Activated T-cell treated with anti-CD3 and anti-CD28 coated beads, Interleukin-2, amount 50 U/mL, for 1 hour (primary cell): ENCODE measurements at places on chromosomes 5 and 9.

DNA sequence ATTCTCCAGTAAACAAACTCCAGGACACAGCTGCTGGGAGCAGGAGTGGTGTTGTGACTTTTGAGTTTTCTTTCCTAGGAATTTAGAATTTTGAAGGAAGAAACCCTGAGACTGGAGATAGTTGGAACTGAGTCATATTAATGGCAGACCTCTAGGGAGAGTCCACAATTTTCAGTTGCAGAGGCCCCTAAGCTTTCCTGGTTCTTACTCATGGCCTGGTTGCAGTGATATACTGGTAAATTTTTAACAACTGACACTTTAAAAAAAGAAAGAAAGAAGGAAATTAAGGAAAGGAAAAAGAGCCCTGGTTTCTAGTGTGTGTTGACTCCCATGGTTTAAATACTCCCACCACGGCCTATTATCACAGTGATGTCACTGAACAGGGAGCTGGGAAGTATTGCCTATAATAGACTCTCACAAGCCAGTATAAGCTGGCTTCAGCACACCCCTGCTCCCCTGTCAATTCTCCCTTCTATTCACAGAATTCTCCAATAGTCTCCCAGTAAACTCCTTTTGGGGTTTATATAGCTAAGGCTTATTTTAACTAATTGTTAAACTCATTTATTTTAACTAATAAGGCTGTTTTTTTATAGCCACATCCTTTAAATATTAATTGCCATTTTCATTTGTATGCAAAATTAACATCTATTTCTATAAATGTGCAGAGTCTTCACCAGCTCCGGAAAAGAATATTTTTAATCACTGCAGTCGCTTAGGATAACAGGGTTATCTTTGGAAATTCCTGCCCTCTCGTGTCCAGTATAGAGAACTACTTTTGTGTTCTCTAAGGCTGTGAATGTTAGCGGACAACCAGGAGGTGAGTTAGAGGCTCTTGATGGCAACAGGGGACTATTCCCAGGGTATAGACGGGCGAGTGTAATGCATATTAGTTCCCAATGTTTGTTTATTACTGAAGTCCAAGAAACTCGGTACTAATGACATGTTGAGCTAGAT is 59.7 kb downstream of the GGTA1 start:
- DNase-seq, result no peak

- DNase-seq, result no peak
Measured at GRCh38 chr5:139745132-139745799, 50.3 kb upstream of the PSD2 start.

DNA sequence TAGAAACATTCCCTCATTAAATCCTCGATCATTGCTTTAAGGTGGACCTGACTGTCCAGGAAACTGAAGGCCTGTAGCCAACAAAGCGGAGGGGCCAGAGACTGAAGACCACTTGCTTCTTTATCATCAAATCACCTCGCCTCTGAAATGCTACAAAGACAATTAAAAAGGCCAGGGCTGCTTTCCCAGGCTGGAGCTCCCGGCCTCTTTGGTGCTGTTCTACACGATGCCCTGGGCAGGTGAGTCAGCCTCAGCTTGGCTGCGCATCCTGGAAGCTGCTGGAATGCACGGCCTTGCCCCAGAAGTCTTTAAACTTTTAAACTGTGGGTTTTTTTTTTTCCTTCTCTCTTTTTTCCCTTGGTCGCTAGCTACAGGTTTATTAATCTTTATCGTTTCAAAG is 46.5 kb downstream of the SH3PXD2B start:
- DNase-seq, result no peak

- no peak for DNase-seq
Measured at GRCh38 chr9:97374811-97375210, 37.1 kb upstream of the TDRD7 start.

GRCh38 chr9:116686693-116687073 is 422 bp upstream of the TRIM32 start:
- no peak for DNase-seq

DNA sequence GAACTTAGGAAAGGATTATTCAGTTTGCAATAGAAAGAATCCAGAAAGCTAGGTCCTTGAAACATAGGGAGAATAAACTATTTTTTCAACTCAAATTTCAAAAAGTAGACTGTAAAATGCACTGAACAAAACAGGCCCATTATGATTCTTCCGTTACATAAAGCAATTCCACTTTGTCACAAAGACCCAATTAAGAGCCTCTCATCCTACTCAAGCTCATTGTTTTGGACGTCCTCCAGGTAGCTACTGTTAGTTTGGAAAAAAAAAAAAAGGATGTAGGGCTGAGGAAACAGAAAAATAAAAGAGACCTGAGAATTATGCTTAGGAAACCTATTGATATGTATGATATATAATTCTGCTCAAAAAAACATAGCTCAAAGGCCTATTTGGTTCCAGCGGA is 74.0 kb downstream of the DIRAS2 start:
- no peak for DNase-seq

DNA sequence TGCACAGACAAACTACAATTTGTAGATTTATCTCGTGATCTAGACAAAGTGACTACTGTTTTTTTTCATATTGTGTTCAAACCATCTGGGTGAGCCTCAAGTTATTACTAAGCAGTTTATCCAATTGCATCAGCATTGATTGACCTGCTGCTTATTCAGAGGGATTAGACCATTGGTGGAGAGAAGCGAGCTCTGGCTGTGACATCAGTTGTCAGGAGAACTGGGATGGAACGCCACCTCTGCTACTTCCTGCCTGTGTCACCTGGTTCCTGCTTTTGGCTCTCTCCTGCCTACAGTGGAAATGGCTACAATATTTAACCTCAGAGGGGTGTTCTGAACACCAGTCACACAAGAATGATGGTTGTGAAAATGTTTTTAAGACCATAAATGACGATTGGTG is 12.1 kb downstream of the NR4A3 start:
- DNase-seq, result no peak

GRCh38 chr5:88503041-88503345 is 234.3 kb upstream of the TMEM161B start:
- DNase-seq, result no peak
